Heart left ventricle (tissue), 16 donors: ENCODE measurements at places on chromosomes 6 and 20. TPM values are rescaled to one million over a fixed set of nuclear protein-coding genes. Genes with fewer than 3 reads are reported as not detected.

The PI16 gene
- total RNA-seq, result 7.5 TPM

The EYA2 gene
- total RNA-seq, result 0.45 TPM

The FRS3 gene
- 5.1 TPM for total RNA-seq

The SF3B5 gene
- 240 TPM for total RNA-seq

The GPR6 gene
- not detected for total RNA-seq

The TMEM14A gene
- 12.0 TPM for total RNA-seq

The NOP56 gene
- total RNA-seq, result 43.2 TPM

The RPS6KA2 gene
- total RNA-seq, result 74.7 TPM
